ENCODE measurements at places on chromosomes 7 and 10. TPM values are rescaled to one million over a fixed set of nuclear protein-coding genes. Genes with fewer than 3 reads are reported as not detected.

DNA sequence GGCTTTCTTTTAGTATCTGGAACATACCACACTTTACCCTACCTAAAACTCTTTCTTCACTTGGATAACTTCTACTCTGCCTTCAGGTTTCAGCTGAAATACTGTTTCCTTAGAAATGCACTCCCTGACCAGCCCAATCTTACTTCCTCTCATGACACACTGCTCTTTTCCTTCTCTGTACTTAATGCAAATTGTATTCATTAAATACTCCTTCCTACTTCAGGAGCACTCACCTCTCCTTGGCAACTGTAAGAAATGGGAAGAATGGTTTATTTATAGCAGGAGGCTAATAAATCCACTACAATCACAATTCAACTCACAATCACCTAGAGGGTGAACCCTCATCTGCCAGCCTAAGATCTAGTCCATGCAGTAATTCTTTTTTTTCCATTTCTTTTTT is 15.2 kb downstream of the ZCWPW1 start:
- DNase-seq, result no peak

The CAV1 gene
- 154 TPM for total RNA-seq

DNA sequence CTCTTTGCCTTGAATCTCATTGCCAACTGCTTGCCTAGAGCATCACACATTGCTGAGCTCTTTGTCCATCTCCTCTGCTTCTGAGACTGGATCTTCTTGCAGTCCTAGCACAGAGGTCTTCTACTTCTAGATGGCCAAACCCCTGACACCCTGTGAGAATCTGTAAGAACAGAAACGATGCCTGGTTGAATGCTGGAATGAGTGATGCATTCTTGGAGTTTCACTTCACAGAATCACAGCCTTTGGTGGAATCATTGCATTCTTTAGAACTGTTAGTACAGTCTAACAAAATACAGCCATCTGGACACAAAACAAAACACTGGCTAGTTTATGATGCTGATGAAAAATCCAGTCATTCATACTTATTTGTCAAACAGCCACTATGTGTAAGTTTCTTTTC is 141.7 kb upstream of the ITGB1 start:
- DNase-seq, result no peak

The FGFR2 gene
- total RNA-seq, result 31.8 TPM

The RAMP3 gene
- 76.8 TPM for total RNA-seq

All from breast epithelium (tissue), 4 donors.